ENCODE measurements at places on chromosomes 12 and 14.

- DNase-seq: no peak
These were observed 148.3 kb downstream of the PTCSC3 start for GRCh38 chr14:36028218-36028617.

DNA sequence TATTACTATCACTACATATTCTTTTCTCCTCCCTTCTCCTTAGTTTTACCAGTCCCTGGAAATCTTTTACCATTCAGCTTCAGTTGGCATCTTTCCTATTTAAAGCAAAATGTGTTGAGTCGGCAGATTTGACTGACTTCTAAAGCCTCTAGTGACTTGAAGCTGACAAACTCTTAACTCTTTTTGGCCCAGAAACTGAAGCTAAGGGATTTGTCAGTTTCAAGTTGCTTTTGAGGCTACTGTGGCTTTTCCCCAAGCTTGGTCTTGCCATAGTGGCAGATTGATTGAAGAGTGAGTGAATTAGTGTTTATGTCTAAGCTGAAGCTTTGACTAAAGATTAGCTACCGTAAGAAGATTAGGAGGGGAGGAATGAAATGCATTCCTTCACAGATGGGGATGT is 104.0 kb downstream of the ETNK1 start:
- DNase-seq: no peak

DNA sequence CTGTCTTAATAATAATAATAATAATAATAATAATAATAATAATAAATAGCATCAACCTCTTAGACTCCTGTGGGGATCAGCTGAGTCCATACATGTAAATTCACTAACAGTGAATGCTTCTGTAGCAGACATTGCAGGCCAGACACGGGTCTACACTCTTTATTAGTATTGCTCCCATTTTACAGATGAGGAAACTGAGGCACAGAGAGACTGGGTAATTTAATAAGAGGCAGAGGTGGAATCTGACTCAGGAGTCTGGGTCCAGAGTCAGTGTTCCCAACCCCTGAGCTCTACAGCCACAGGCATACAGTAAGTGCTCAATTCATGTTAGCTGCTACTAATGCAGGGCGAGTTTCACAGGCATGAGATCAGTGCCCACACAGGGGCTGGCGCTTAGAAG is 123.2 kb upstream of the MAP1LC3B2 start:
- no peak for DNase-seq

DNA sequence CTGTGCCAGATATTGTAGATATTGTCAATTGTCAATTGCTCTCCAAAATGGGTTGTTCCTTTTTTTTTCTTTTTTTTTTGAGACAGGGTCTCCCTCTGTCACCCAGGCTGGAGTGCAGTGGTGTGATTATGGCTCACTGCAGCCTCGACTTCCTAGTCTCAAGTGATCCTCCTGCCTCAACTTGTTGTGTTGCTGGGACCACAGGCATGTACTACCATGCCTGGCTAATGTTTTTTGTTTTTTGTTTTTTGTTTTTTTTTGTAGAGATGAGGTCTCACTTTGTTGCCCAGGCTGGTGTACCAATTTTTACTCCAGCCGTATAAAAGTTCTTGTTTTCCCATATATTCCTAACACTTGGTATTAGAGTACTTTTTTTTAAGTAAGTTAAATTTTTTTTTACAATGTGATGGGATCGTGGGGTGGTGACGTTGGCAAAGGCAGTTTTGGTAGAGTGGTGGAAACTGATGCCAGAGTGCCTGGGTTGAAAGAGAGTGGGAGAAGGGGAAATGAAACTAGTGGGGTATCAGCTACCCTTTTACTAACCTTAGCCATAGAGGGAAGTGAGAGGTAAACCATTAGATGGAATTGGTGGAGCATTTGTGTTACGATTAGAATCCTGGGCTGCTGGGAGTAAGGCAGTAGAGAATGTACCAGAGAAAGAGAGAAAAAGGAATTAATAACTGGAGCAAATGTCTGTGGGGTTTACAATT is 33.0 kb upstream of the CFAP54 start:
- no peak for DNase-seq

GRCh38 chr12:109770861-109771670 is 57.4 kb downstream of the FAM222A start:
- DNase-seq: no peak

DNA sequence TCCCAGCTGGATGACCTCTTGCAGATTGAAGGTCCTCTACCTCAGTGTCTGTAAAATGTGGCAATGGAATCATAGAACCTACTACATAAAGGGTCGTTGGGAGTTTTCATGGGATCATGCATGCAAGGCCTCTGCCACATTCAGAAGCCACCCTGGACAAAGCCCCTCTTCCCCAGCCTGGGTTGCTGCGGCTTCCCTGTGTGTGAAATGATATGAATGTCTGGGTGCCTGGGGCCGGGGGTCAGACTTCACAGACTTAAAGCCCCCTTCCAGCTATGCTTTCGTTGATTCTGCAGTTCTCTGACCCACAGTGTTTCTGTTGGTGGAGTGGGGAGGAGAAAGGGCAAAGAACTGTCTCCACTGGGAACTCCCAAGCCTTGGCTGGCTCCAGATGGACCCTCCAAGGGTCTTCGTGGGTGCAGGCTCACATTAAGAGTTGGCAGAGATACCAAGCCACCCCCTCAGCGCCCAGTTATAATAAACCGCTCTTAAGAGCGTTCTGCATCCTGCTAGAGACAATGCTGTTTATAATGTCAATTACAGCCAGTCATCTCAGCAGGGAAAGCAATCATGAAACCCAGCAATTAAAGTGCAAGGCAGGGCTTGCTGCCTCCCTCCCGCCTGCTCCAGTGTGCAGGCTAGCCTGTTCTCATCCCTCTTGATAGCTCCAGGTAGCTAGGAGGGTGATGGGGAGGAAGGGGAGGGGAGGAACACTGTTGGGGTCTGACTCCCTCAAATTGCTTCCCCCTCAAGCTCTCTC is 210.9 kb upstream of the FKBP4 start:
- DNase-seq: no peak
